A549 treated with GW870086 at 1 μM for 4 hours (cell line): ENCODE measurements at places on chromosomes 7 and 10. TPM values are rescaled to one million over a fixed set of nuclear protein-coding genes. Genes with fewer than 3 reads are reported as not detected.

PON1 gene
- total RNA-seq: 0.64 to 1.1 TPM (median 0.80 TPM) in 5 replicates

PRLHR gene
- not detected in 5 replicates for total RNA-seq

H2BK1 gene
- not detected in 5 replicates for total RNA-seq

PRKAR2B gene
- 2.4 to 3.4 TPM (median 2.8 TPM) in 5 replicates for total RNA-seq

GARS1 gene
- 138 to 161 TPM (median 147 TPM) in 5 replicates for total RNA-seq

AOC1 gene
- total RNA-seq: not detected in 5 replicates

PDZD7 gene
- total RNA-seq: 0.67 to 1.3 TPM (median 0.90 TPM) in 5 replicates

OR2A42 gene
- total RNA-seq: not detected in 5 replicates

GPR26 gene
- not detected in 5 replicates for total RNA-seq

MMP21 gene
- not detected in 5 replicates for total RNA-seq

NUDT13 gene
- 2.5 to 5.4 TPM (median 3.5 TPM) in 5 replicates for total RNA-seq

SPDYE11 gene
- not detected in 5 replicates for total RNA-seq

OR2A12 gene
- not detected in 5 replicates for total RNA-seq

DNAJC12 gene
- 59.2 to 73.8 TPM (median 66.7 TPM) in 5 replicates for total RNA-seq
